ENCODE measurements at places on chromosomes 13 and 19.

GRCh38 chr13:79749984-79750551 lies 269.1 kb downstream of the NDFIP2 start:
- DNase-seq, result no peak

DNA sequence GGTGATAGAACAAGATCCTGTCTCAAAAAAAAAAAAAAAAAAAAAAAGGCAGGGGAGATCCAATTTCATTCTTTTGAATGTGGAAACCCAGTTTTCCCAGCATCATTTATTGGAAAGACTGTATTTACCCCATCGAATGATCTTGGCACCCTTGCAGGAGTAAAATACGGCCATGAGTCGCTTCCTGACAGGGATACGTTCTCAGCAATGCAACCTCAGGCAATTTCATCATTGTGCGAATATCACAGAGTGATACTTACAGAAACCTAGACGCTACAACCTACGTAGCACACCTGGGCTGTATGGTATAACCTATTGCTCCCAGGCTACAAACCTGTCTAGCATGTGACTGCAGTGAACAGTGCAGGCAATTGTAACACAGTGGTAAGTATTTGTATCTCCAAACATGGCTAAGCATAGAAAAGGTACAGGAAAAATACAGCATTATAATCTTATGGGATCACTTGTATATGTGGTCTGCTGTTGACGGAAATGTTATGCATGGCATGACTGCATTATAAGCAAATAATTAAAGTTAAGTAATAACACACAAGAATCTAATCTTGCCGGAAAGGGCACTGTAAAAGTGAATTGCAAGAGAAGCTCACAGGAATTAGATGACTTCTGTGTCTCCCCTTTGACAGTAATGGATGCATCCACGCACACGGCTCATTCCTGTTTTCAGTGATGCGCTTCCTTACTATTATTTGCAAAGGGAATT lies 24.1 kb downstream of the RFX2 start:
- no peak for DNase-seq

- no peak for DNase-seq
Observed at GRCh38 chr13:97493456-97493855, 59.5 kb downstream of the RAP2A start.

DNA sequence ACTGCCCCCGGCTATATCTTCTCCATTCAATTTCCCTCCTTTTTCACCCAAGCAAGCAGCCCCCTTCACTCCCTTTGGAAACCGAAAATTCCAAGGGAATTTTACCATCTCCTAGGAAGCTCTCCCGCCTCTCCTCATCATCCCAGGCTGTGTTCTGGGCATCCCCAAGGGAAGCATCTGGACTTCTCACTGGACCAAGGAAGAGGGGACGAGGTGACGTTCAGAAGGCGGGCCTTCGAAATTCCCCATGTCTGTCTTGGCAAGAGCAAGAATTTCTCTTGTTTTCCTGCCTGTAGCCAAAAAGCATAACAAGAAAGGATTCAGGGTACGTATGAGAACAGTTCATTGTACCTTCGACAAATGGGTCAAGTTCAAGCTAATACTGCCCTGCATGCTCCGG lies 6.1 kb downstream of the TPRX2 start:
- DNase-seq, result no peak

- no peak for DNase-seq
Observed at GRCh38 chr13:26424181-26424580, 133.3 kb upstream of the WASF3 start.

- DNase-seq, result no peak
Observed at GRCh38 chr19:711254-711653, 2.5 kb downstream of the PALM start.

- DNase-seq, result no peak
Observed at GRCh38 chr13:26909477-26909876, 148.9 kb upstream of the GPR12 start.

GRCh38 chr13:95160112-95160906 lies 140.9 kb downstream of the ABCC4 start:
- no peak for DNase-seq

DNA sequence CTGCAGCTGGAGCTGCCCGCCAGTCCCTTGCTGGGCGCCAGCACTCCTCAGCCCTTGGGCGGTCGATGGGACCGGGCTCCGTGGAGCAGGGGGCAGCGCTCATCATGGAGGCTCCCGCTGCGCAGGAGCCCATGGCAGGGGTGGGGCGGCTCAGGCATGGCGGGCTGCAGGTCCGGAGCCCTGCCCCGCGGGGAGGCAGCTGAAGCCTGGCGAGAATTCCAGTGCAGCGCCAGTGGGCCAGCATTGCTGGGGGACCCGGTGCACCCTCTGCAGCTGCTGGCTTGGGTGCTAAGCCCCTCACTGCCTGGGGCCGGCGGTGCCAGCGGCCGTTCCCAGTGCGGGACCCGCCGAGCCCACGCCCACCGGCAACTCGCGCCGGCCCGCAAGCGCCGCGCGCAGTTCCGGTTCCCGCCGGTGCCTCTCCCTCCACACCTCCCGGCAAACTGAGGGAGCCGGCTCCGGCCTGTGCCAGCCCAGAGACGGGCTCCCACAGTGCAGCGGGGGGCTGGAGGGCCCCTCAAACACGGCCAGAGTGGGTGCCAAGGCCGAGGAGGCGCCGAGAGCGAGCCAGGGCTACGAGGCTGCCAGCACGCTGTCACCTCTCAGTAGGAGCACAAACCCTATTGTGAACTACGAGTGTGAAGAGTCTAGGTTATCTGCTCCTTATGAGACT lies 687.1 kb downstream of the PCDH17 start:
- no peak for DNase-seq

- DNase-seq, result no peak
Observed at GRCh38 chr13:29597706-29598105, 2.2 kb upstream of the SLC7A1 start.

- DNase-seq, result peak; percentile 24
Observed at GRCh38 chr19:9431475-9431874, 3.9 kb downstream of the ZNF266 start.

GRCh38 chr19:42433503-42434260 lies 6.5 kb upstream of the LIPE start:
- DNase-seq, result peak; percentile 67

GRCh38 chr19:43784241-43784980 lies 3.6 kb upstream of the KCNN4 start:
- peak; percentile 60 for DNase-seq

- no peak for DNase-seq
Observed at GRCh38 chr19:33535226-33535625, 13.6 kb upstream of the PEPD start.

DNA sequence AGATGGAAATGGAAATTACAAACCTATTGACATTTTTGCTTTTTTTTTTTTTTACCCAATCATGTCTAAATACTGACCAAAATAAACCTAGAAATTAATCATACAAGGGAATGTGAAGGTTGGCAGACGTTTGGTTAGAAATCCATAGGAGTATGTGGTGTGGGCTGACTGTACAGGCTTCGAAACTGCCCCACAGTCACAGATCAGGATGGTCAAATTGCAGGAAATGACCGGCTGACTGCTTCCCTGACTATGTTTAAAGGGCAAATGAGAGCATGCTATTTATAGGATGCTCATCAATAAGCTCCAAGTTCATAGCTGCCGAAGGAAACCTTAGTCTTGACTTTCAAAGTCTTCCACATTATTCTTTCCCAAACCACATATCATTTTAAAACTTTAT lies 118.4 kb downstream of the COG6 start:
- DNase-seq, result no peak

GRCh38 chr19:7730286-7731217 lies 1.4 kb downstream of the CLEC4G start:
- no peak for DNase-seq

GRCh38 chr13:111859354-111860230 lies 207.4 kb upstream of the SOX1 start:
- no peak for DNase-seq

- DNase-seq, result no peak
Observed at GRCh38 chr19:46350029-46350757, 3.3 kb downstream of the PPP5C start.

DNA sequence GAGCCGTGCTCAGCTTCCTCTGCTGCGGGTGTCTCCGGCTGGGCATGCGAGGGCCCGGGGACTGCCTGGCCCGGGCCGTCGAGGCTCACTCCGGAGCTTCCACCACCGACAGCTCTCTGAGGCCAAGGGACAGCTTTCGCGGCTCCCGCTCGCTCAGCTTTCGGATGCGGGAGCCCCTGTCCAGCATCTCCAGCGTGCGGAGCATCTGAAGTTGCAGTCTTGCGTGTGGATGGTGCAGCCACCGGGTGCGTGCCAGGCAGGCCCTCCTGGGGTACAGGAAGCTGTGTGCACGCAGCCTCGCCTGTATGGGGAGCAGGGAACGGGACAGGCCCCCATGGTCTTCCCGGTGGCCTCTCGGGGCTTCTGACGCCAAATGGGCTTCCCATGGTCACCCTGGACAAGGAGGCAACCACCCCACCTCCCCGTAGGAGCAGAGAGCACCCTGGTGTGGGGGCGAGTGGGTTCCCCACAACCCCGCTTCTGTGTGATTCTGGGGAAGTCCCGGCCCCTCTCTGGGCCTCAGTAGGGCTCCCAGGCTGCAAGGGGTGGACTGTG lies 1.2 kb downstream of the S1PR4 start:
- DNase-seq, result peak; percentile 12

GRCh38 chr13:39123578-39123977 lies 85.3 kb downstream of the NHLRC3 start:
- DNase-seq, result no peak

- no peak for DNase-seq
Observed at GRCh38 chr19:4557144-4557970, 2.1 kb downstream of the SEMA6B start.

GRCh38 chr19:11887234-11887610 lies 360 bp upstream of the ZNF69 start:
- DNase-seq, result no peak

DNA sequence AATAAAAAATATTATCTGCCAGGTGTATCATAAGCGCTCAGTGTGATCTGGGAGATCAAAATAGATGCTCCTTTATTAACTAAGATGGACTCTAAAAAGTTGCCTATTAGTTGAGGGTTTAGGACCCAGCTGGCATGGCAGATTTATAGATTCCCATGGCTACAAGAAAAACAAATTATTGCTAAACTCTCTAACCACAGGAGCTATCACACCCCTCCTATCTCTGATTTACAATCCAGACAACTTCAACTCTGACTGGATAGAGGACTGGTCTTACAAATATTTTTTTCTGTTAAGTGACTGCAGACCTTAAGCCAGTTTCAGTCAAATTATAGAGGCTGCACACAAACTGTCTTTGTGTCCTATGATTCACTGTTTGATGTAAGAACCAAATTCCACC lies 45.4 kb upstream of the MYCBP2 start:
- no peak for DNase-seq

GRCh38 chr19:42409477-42409876 lies 17.7 kb downstream of the LIPE start:
- no peak for DNase-seq

DNA sequence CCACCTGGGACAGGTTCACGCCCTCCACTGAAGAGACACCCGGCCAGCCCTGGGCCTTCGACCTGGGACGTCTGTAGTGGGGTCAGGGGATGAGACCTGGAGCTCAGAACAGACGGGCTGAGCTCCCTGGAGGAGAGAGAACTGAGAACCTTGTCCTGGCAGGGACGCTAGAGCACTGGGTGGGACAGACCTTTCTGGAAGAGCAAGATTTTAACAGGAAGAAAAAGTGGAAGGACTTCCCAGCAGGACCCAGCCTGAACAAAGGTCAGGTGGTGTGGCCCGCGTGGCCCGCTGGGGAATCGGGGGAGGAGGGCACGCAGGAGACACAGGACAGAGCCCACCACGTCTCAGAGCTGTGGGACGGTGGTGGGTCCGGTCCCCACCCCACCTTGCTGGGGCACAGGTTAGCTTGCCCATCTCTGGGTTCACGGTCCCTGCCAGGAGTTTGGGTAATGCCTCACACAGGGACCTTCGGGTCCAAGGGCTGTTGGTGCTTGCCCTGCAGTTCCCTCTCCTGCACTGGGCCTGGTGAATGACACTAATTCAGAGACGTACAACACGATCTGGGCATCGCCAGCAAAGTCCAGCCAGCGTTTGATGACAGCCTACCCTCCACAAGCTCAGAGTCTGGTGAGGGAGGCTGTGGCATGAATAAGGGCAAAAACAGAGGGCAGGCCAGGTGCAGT lies 1.2 kb upstream of the EFNA2 start:
- DNase-seq, result no peak

- no peak for DNase-seq
Observed at GRCh38 chr19:3968556-3969434, 2.1 kb downstream of the DAPK3 start.

GRCh38 chr19:4711211-4711610 lies 12.4 kb downstream of the DPP9 start:
- no peak for DNase-seq

- peak; percentile 54 for DNase-seq
Observed at GRCh38 chr19:1512671-1513498, at the start of gene ADAMTSL5. Gene ADAMTSL5 (minus strand): TSS chr19:1513019. CDS start chr19:1510943, 2,076 bp downstream.

DNA sequence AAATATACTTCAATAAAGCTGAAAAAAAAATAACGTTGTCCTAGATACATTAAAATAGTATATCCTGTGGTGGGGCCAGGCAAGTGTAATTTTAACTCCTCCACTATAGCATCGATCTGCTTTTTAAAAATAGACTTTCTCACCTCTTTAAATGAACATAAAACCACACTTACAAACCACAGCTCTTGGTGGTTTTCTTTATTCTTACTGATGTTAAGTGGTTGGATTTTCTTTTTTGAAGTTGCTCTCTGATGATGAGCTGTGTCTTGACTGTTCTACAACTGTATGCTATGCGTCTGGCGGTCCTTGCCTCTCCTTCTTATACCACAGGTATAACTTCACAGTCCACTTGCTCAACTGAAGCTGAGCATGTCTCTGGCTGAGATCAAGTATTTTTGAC lies 721.5 kb upstream of the KLHL1 start:
- DNase-seq, result no peak

DNA sequence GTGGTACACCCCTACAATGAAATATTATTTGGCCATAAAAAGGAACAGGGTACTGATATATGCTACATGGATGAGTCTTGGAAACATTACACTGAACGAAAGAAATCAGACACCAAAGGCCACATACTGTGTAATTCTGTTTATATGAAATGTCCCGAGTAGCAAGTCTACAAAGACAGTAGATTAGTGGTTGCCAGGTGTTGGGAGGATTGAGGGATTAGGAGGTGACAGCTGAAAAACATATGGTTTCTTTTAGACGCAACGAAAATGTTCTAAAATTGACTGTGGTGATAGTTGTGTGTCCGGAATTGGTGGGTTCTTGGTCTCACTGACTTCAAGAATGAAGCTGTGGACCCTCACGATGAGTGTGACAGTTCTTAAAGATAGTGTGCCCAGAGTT lies 35.1 kb downstream of the IL17D start:
- DNase-seq, result no peak

Data from activated CD4-positive, alpha-beta T cell treated with anti-CD3 and anti-CD28 coated beads, Interleukin-2, amount 50 U/mL, for 1 hour (primary cell).